ENCODE measurements at places on chromosomes 2 and 18.
A peak's percentile ranks its signal among the peaks of the same experiment; 100 is the strongest.

- DNase-seq, result no peak
Observed at GRCh38 chr2:13884291-13884976, 748.1 kb upstream of the LRATD1 start.

- DNase-seq, result no peak
Observed at GRCh38 chr2:197888321-197888720, 83.9 kb downstream of the PLCL1 start.

GRCh38 chr2:145007093-145007959, 487.4 kb upstream of the ZEB2 start:
- DNase-seq, result peak; percentile 99

GRCh38 chr2:64858541-64859311, 130.5 kb upstream of the SLC1A4 start:
- DNase-seq, result no peak

DNA sequence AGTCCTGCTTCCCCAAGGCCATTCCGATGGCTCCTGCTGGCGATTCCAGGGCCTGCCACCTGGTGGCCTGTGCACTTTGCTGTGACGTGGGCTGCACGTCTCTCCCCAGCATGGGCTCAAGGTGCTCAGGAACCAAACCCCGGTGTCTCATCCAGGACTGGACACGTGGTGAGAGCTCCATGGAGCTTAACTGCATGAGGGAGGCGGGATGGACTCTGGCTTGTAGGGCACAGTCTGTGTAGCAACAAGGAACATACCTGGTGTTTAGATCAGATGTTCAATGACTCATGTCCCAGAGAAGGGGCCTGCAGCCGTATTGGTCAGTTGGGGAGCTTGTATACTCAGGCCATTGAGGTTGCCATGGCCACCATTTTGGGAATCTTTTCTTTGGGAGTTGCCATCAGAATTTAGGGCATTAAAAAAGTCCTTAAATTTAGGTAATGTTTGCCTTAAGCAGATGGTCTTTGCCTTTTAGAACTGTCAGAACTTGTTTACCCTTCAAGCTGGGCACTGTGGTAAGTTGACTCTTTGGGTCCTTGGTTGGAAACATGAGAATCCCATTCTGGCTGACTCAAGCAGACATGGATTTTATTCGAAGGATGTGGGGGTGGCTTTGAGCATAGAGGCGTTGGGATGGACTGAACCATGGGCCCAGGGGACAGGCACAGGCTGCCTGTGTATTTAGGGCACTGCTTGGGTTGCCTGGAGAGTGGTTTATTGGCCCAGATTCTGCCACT, 21.0 kb downstream of the AGAP1 start:
- DNase-seq, result no peak

DNA sequence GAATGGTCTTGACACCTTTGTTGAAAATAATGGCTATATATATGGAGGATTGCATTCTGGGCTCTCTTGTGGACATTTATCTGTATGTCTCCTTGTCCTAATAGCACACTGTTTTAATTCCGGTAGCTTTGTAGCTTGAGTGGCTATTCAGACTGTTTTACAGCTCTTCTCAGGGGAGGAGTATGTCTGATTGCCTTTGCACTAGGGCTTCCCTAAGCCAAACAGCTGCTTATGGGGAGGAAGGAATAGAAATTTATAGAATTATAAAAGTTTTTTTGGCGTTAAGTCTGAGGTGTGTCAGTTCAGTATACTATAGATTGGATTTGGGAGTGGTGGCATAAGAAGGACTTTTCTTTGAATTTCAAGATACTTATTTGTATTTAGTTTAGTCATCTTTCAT, 12.6 kb downstream of the SEH1L start:
- DNase-seq, result no peak

GRCh38 chr2:160427629-160428404, 65.8 kb downstream of the RBMS1 start:
- no peak for DNase-seq

DNA sequence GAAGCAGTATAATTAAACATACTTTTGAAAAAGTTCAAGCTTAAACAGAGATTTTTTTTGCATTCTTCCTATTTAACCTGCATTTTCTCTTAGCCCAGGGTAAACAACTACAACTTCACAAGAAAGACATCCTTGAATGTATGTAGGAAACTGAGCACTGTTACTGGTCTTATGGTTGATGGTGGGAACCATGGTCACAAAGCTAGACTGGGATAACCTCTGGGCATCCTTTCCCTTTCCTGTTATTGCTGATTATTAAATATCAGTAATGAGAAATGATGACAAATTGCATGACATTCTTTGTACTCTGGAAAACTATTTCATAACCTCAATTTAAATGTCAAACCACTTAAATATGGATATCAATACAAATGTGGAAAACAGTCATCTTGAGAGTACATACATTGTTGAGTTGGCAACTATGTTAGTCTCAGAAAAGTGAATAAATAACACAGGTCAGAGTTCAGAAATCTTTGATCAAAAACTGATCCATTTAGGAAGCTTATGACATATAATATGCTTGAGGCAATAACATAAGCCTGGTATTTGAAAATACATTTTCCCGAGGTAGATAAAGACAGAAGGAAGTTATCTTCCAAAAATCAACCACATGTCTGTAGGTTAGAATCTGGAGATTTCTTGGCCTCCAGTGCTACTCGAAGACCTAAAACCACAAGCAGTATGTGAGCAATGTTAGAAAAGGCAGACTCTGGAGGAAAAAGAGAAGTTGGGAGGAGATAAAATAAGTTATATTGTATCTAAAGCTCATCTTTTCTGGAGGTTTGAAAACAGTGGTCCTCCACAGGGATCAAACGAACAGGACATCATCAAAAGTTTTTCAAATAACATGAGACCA, 65.2 kb upstream of the ST8SIA5 start:
- DNase-seq, result no peak

- DNase-seq, result no peak
Observed at GRCh38 chr18:47397671-47398319, 146.3 kb upstream of the SKOR2 start.

- no peak for DNase-seq
Observed at GRCh38 chr2:145207884-145208283, 688.0 kb upstream of the ZEB2 start.

GRCh38 chr2:8565399-8566154, 116.3 kb upstream of the ID2 start:
- no peak for DNase-seq

GRCh38 chr18:10252952-10253705, 201.3 kb upstream of the APCDD1 start:
- no peak for DNase-seq

GRCh38 chr2:172943539-172943938, 132.1 kb upstream of the MAP3K20 start:
- no peak for DNase-seq

GRCh38 chr2:231132129-231132528, 7.3 kb upstream of the HTR2B start:
- DNase-seq, result peak; percentile 36

- DNase-seq, result no peak
Observed at GRCh38 chr2:113848758-113849415, 41.0 kb upstream of the ACTR3 start.

DNA sequence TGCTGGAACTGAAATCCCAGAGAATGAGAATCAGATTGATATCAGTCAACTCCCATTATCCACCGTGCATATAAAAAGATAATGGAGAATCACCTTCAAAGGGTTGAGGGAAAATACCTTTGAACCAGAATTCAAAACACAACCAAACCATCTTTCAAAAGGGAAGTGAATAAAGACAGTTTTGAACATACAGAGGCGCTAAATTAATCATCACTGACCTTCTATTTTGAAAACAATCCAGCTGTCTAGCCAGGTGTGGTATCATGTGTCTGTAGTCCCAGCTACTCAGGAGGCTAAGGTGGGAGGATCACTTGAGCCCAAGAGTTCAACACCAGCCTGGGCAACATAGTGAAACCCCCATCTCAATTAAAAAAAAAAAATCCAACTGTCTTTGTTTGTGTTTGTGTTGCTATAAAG, 63.6 kb downstream of the TRABD2A start:
- no peak for DNase-seq

GRCh38 chr2:119204525-119204924, 19.1 kb upstream of the STEAP3 start:
- no peak for DNase-seq

DNA sequence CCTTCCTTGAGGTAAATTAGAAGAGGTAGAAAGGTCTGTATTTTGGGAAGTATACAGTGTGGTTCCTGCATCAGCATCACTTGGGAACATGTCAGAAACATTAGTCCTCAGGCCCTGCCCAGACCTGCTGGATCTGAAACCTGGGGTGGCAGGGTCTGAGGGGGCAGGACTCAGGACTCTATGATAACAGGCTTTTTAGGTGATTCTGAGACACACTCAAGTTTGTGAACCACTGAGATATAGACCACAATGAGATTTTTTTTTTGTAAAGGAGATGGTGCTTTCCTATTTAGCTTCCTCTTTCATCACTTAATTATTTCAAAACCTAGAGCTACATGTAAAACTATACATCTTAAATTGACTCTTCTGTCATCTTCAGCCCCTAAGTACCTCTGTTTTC, 262.7 kb upstream of the SPOPL start:
- DNase-seq, result no peak

DNA sequence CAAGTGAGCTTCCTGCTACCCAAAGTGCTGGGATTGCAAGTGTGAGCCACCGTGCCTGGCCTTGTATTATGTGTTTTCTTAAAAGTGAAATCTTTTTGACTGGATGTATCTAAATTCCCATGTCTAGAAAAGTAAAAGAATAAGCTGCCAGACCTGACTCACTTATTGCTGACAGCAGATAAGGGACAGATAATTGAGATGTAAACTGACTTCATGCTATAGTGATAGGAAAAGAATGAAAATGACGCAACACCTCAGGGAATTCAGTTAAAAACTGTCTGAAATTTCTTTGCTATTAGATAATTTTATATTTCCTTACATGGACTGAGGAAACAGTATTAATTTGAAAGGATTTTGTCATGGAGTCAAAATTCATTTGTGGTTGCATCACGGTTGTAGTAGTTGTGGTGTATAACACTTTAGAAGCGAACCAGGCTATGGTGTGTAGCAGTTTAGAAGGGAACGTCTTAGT, 19.4 kb downstream of the TTC27 start:
- peak; percentile 84 for DNase-seq

DNA sequence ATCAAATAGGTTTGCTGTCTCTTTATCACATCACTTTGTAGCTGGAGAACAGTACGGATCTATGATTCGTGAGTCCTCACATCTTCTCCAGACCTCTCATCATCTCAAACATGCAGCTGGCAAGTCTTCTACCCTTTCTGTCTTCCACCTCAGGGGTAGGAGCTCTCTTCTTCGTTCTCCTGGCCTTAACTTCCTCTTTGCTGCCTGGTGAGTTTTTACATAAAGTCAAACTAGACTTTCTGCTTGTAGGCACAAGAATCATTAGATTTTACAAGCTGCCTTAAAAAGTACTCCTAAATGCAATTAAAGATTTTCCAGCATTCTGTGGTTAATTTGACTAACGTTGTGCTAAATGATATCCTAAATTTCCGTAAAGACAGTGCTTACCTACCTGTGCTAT, 43.7 kb upstream of the TANK start:
- no peak for DNase-seq

DNA sequence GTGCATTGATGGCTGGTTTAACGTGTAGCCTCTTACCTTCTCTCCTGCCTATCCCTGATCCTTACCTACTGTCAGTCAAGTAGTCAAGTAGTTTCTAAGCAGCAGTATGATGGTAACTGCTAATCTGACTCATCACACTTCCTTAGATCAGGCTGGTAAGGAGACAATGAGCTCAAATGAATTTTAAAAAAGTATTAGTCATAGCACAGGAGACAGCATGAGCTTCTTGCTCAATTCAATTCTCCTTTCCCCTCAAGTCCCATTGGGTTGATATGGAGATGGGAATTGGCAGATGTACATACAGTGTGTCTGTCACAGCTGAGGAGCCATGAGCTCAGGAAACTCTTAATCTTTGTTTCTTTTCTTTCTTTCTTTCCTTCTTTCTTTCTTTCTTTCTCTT, 799.7 kb downstream of the LRP1B start:
- DNase-seq, result peak; percentile 86

DNA sequence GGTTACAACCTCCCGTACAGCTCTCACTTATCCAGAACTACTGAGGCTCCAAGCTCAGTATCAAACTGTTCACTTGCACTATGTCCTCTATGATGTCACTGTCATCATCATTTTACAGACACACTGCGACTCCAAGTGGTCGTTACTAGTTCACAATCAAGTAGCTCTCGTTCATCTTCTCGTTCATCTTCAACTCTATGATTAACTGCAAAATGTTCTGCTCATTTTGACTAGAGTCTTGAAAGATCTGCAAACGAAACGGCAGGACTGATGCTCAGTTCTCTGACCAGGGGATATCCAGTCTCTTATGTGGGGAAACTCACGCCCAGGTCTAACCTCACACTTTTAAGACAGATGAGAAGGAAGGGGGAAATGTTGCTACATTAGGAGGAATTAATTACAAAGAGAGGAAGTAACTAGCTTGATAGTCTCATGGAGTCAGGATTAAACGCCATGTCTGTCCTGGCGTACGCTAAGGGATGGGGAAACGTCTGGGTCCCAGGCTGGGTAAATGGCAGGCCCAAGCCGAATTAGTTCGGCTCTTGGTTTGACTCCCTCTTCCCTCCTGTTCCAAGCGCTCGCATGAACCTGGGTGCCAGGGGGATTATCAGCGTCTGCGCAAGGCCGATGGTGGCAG, 794 bp upstream of the CHCHD5 start:
- no peak for DNase-seq

- no peak for DNase-seq
Observed at GRCh38 chr2:17822445-17823117, 6.3 kb downstream of the MSGN1 start.

GRCh38 chr2:221282386-221282785, 289.7 kb downstream of the EPHA4 start:
- no peak for DNase-seq

DNA sequence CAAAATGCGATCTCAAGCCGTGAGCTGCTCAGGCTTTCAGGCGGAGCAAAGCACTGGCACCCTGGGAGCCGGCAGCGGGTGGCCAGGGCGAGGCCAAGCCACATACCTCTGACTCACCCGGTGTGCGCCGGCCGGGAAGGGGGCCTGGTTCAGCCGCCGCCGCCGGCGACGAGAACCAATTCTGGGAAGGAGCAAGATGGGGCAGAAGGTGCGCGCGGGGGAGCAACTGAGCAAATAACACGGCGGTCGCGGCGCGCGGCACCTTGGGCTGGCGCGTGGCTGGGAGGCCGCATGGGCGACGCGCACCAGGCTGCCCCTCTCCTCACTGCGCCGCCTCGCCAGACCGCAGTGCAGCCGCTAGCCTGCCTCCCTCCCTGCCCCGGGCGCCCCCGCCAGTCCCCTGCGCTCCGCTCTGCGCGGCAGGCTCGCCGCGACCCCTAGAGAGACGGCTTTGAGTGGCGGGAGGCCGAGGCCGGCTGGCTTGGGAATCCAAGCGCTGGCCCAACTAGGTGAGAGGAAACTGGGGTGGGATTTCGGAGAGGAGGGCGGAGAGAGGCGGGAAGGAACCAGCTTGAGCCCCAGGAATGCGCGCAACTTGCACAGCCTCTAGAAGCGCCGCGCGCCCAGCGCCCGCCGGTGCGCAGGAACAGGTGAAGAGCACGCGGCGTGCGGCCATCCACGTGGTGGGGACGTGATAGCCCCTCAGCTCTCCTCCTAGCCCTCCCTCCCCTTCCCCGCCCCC, 3.2 kb downstream of the NRP2 start:
- no peak for DNase-seq
